Cerebellum (tissue), 4 donors: ENCODE measurements at places on chromosomes 5 and 9.

DNA sequence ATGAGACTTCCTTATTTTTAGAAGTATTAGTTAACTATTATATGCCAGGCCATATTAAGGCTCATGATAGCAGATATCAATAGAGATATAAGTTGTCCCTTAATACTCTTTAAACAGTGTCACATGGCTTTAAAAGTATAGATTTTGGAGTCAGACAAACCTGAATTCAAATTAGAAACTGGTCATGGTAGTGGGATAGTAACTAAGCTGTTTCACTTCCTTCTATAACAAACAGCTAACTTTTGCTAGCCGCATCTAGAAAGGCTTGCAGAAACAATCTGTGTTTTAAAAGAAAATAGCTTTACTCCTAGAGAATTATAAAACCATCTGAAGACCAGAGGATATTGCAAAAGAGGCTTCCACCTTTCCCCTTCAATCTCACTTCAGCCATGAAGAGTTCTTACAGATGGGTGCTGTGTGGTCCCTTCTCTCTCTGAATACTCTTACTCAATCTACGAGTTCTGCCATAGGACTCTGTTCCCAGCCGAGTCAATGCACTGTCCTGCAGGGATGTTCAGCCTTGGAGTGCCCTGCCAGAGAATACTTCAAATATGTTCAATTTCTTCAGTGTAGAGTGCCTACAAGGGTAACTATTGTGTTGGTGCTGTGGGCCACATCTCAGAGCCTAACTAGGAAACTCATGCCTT lies 810.2 kb downstream of the EFNA5 start:
- DNase-seq, result no peak

GRCh38 chr5:420632-421286 lies 22.2 kb upstream of the EXOC3 start:
- no peak for DNase-seq

- no peak for DNase-seq
Measured at GRCh38 chr5:106200971-106201370, 1469.8 kb downstream of the EFNA5 start.

- no peak for DNase-seq
Measured at GRCh38 chr9:92659601-92660000, 10.3 kb downstream of the IPPK start.
